ENCODE measurements at places on chromosomes 4 and X. TPM values are rescaled to one million over a fixed set of nuclear protein-coding genes. Genes with fewer than 3 reads are reported as not detected.
A peak's percentile ranks its signal among the peaks of the same experiment; 100 is the strongest.

Gene ATP7A
- total RNA-seq: 8.2 TPM

Gene TEC
- 1.8 TPM for total RNA-seq

Gene PLP1
- not detected for total RNA-seq

Gene CT83
- not detected for total RNA-seq

Gene SUPT20HL2
- total RNA-seq: not detected

Gene MAGEE2
- total RNA-seq: 0.17 TPM

Gene SPANXC
- total RNA-seq: not detected

Gene PAGE5
- total RNA-seq: not detected

Gene MTMR8
- 1.7 TPM for total RNA-seq

Gene WDR17
- 3.7 TPM for total RNA-seq

Gene DCAF12L2
- total RNA-seq: 1.2 TPM

- DNase-seq: no peak
These were observed 94.1 kb downstream of the DRD5 start for GRCh38 chr4:9875516-9875915.

DNA sequence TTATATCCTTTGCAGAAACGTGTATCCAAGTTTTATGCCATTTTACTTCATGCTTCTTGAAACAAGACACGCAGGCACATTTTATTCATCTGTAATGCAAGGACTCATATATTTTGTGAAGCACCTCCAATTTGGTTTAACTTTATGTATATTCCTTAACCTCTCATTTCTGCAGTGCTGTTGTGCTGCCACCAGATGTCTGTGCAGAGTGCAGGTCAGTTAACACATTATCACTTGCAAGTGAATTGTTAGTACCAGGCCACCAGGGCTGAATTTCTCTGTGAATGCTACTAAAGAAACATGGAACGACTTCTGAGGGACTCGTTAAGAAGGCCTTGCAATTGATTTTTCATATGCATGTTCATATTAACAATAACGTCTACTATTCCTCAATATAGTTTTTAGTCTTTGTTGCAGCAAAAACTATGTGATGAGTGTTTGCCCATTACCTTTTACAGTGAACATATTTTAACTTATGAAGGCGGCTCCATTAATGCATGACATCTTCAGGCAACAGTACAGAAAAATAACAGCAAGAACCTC, 770.3 kb downstream of the NLGN4X start:
- DNase-seq: no peak

DNA sequence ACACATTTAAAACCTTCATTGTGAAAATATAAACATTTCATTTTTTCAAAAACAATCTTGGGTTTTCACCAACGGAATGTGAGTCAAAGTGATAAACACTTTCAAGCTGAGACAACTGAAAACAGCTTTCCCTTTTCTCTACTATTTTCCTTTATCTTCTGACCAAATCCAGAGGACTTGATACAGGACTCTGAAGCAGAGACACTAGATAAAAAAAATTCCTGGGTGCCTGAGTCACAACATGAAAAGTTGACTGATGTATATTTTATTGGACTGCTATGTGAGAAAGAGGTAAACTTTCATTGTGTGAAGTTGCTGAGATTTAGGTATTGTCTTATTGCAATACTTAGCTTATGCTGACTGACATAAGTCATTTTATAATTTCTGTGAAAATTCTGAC, 411.2 kb downstream of the SPOCK3 start:
- no peak for DNase-seq

DNA sequence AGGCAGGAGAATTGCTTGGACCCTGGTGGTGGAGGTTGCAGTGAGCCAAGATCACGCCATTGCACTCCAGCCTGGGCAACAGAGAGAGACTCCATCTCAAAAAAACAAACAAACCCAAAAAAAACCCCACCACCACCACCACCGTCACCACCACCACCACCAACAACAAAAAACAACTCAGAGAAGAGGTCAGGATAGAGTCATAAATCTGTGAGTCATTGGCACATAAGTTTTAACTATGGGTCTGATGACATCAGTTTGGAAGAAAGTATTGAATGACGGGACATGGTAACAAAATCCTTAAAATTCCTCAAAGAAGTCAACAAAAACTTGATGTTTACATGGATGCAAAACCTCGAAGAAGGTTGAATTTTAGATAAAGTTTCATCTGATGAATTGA, 288.0 kb upstream of the SFRP2 start:
- DNase-seq: no peak

DNA sequence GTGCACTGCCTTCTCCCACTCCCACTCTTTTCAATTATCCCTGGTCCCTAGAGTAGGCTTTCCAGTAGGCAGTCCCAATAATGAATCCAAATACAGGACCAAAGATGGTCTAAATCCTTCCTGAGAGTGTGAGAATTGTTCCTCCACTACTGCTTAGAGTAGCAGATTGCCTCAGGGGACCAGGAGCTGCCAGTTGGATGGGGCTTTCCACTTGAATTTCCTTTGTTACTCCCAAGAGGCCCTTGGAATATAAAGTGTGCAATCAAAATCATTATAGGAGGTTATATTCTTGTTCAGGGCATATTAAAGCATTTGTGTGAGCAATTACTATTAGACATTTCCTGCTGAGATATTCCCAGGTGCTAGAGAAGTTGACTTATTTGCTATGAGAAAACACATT, 156.6 kb upstream of the TLL1 start:
- no peak for DNase-seq

DNA sequence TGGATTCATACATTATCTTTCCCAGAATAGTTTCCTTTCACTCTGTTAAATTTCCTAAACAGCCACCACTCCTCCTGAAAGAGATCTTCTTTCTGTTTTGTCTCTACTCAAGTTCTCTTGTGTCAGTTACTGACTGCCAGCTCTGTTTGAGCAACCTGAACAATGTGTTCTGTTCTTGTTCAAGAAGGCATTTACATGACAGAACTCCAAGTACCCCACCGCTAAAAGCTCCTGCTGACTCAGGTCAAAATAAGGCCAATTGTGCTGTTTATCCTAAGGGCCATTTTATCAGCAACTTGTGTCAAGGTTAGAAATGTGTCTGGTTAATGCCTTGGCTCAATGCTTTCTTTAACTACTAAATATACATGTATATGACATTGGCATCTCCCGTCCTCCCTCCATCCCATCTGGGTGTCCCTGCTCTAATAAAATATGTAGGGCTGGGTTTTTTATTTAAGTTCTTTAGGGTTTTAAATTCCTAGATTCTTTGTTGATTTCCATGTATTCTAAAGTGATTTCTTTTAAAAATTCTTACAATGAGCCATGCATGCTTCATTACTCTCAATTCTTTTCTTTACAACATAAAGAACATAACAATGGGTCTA, 144.3 kb upstream of the PAQR3 start:
- no peak for DNase-seq

DNA sequence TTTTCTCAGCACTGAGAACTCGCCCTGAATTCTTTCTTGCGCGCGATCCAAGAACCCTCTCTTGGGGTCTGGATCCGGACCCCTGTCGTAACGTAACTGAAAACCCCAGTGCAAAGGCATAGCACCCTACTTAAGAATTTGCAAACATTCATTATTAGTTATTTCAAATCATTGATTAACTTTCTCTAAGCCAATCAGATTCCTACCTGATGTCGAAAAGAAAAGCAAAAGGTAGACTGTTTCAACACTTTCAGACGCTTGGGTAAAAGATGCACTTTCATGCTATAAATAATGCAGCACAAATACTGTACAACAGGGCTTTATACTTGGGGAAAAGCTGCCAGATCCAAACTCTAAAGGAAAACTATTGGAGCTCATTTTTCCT, 817 bp upstream of the WDR19 start:
- DNase-seq: no peak

DNA sequence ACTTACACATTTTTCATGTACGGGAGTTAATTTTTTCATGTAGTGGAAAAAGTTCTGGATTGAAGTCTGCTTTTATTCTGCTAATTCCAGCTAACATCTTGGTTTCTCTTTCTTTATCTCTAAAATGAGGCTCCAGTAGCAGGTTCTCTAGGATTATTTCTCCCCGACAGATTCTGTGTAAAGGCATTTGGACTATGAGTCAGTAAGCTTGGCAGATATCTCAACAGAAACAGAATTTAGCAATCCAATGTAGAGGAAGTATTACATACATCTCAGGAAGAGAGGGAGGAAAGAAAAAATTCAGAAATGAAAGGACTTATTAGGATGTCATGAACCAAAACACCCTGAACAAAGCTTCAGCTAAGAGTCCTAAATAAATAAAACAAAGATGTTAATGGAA, 1682.3 kb upstream of the TENM3 start:
- peak; percentile 5 for DNase-seq

GRCh38 chrX:37812110-37812509, 32.3 kb downstream of the CYBB start:
- DNase-seq: no peak

GRCh38 chr4:149706942-149707341, 108.7 kb downstream of the IQCM start:
- DNase-seq: peak; percentile 43

DNA sequence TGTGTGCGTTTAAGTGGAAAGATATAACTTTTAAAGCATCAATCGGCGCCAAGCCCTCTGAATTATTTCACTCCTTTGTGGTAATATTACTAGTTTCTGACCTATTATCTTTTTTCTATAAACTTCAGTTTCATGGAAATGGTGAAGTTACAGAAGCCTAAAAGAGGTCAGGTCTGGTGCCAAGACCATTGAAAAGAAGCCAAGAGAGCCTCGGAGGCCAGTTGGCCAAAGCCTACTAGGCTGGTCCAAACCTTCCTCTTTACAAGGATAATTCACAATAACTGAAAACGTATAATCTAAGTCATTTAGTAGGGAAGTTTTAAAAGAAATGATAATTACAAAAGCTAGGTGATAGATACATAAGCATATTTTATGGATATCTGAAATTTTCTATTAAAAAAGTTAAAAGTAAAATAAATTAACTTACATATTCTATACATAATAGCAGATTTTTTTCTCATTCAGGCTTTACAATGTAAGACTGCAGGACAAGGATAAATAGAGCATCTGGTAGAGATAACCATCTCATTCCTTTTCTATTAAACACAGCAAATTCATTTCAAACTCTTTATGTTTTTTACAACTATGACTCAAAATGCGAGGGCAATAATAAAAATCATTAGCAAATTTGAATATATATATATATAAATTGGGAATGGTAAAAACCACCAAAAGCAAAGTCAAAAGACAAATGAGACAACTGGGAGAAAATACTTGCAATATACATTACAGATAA, 49.2 kb downstream of the WDFY3 start:
- DNase-seq: no peak

DNA sequence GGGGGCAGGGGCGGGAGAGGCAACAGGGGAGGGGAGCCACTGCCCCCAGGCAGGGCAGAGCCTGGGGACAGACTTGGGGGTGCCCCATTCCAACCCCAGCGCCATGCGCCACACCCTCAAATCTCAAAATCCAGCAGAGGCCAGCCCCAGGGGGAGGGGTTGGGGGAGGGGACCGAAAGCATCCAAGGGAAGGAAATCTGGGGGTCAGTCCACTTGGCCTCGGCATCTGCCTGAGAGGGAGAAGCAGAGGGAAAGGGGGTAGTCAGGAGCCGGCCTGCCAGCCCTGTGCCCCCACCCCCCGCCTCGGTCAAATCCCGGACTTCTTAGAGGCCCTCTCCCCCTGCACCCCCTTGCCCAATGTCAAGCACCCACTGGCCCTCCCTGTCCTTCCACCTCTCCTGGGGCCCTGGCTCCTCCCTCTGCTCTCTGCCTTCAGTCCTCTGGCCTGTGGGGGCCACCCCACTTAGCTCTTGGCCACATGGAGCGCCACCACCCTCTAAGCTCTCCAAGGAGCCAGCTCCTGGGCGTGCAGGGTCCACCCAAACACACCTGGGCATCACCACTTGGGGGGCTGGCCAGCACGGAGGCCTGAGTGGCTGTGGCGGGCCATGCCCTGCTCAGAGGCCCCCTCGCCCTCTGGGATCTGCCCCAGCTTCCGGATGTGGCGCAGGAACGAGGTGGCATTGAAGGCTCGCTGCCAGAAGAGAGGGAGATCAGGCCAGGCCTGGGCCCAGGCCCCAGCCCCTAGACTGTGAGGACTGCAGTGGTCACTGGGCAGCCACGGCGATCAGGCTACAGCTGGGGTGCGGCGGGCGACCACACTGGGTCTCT, 3.5 kb downstream of the PNCK start:
- DNase-seq: no peak

- no peak for DNase-seq
These were observed 5.7 kb downstream of the LETM1 start for GRCh38 chr4:1850276-1850675.

DNA sequence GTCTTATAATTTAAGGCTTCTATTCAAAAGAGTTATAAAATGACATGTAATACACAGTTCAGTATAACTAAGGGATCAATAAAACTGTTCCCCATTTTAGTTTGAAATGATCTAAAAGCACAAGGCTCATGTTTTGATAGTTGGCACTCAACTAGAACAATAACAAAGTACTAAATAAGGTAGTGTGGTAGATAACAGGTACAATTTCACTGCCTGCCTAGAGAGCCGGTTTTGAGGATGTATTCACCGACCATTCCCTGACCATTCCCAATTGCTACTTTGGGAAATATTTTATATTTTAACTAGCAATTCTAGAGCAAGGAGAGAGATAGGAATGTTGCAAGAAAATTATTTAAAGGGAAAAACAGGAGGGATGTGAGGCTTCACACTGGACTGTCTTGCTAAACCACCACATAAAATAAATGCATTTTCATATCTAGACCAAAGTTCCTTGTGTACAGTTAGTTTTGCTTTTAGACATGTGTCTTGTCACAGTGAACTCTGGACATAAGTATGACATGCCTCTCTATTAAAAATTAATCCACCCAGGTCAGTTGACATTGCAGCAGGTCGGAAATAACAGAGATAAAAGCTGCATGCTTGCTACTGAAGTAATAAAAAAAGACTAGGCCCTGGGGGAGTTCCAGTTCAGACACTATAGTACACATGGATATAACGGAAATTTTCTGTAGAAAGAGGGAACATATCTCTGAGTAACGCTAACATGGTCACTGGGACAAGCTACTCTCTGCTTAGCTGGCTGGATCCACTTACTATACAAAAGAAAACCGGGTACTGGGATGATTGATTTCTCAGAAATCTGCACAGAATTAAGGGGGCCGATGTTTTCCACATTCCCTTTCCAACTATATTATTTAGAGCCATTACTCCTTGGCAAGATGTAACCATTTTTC, 56.3 kb upstream of the NAP1L5 start:
- DNase-seq: no peak

DNA sequence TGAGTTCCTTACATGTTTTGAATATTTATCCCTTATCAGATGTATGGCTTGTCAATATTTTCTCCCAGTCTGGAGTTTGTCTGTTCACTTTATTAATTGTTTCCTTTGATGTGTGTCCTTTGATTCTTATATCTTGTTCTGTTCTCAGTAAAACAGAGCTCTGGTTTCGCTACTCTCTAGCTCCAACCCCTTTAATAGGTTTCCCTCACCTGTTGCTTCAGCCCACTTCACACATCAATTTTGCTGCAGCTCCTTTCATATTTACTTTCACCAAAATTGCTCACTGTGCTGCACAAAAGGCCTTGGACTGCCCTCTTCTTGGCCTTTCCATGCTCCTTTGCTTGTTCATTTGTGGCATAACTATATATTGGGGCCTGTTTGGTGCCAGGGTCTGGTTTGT, 85.1 kb downstream of the CFAP299 start:
- DNase-seq: no peak
